Left ventricle myocardium inferior (tissue), 1 donor: ENCODE measurements at places on chromosomes 4 and X. TPM values are rescaled to one million over a fixed set of nuclear protein-coding genes. Genes with fewer than 3 reads are reported as not detected.

DNA sequence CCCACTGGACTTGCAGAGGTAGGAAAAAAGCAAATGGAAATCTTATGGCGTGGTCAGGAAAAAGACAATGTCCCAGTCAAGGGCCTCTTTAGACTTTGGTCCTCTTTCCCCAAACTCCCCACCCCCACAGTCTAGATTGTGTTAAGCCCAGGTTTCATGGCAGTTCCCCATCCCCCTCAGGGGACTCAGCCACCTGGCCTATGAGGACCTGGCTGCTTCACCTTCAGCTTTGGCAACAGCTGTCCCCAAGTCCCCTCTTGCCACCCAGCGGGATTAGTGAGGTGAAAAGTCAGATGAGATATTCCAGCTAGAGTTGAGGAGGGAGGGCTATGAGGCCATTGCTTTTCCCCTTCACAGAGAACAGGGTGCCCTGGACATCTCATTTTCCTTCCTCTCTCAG is 457 bp downstream of the RIPPLY1 start:
- no peak for DNase-seq

TCEAL2 gene
- 0.47 TPM for total RNA-seq

DNA sequence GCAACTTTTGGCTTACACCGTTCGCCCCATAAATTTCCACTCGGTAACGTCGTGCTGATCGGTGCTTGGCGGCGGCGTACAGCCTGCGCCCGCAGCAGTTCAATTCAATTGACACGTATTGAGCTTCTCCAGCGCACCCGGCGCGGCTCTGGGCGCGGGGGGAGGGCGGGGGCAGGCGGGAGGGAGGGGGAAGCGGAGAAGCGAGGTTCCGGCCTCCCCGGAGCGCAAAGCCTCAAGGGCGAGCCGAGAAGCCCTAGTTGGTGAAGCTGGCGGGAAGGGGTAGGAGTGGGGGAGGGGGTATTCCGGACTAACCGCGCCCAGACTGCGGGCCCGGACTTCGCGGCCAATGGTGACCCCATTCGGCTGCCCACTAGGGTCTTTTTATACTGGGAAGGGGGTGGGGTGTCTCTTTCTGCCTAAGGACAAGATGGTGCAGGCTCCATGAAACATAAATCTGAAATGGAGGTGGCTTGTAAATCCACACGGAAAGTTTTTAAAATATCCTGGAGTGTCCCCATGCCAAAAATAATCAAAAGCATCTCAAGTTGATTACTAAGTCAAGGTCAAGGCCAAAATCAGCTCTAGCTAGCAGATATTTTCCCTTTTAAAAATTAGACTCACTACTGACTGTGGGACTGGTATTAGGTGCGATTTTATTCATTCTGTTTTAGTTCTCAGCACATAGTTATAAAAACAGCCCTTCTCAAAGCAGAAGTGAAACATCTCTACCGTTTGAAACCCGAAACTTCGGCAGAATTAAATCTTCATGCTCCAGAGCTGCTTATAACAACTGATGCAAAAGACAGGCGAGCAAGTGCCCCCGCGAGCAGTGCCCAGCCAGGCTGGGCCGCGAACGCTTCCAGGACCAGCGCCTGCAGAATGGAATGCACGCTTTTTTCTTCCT is 1.5 kb upstream of the BCOR start:
- peak; percentile 33 for DNase-seq

DNA sequence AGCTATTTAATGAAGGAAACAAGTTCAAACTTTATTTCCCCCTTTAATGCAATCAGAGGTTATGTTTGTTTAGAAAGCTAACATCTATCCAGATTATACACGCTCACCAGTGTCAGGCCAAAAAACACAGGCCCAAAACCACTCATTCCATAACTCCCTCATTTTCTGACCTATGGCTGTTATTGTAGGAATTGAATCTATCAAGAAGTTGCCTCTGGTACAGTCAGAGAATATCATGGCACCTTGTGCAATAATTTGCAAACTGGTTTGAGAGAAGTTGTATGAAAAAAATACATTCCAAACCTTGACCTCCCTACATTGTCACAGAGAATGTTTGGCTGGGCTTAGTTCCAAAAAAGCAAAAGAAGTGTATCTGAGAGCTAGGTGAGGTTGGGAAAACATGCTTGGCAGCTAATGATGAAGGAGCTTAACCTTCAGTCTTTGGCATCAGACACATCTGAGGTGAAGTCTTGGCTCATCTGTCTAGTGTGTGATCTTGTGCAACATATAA is 591.0 kb downstream of the ANKRD50 start:
- DNase-seq, result no peak

BST1 gene
- total RNA-seq, result 2.7 TPM

DNA sequence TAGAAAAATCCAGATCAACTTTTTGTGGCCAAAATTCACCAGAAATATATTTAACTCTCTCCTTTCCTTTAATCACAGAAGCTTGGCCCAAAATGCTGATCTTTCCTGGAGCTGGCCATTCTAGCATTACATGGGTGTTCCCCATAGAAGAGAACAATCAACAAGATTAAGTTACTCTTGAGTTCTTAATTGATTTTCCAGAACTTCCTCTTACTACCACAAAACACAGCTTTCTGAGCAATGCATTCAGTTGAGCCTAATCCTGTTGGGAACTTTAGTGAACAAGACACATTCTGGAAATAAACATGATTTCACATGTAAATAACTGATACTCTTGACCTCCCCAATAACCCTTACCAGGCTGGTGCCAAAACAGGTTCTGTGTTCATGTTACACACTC is 45.4 kb upstream of the STIM2 start:
- DNase-seq, result no peak

DNA sequence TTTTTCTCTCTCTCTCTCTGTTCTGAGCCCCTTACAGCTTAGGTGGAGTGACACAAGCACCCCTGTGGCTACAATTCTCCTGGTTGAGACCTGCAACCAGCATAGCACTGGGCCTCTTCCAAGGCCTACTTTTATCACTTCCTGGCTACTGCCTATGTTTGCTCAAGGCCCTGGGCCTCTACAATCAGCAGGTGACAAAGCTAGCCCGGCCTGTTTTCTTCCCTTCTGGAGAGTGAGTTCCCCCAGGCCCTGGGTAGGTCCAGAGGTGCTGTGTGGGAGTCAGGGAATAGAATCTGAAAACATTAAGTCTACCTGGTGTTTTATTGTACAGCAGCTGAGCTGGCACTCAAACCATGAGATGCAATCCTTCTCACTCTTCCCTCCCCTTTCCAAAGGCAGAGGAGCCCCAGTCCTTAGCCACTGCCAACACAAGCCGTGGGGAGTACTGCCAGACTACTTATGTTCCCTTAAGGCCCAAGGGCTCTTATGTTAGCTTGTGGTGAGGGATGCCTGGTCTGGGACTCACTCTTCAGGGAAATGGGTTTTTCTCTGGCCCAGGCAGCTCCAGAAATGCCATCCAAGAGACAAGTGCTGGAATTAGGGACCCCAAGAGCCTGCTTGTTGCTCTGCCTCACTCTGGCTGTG is 23.8 kb upstream of the MAGEC3 start:
- DNase-seq, result no peak

F8 gene
- total RNA-seq, result 49.7 TPM
